ENCODE measurements at places on chromosomes 6 and 20.

GRCh38 chr6:16466800-16467553, 228.6 kb downstream of the GMPR start:
- DNase-seq = no peak

- DNase-seq = no peak
Measured at GRCh38 chr6:150087336-150087735, 18.4 kb upstream of the ULBP3 start.

DNA sequence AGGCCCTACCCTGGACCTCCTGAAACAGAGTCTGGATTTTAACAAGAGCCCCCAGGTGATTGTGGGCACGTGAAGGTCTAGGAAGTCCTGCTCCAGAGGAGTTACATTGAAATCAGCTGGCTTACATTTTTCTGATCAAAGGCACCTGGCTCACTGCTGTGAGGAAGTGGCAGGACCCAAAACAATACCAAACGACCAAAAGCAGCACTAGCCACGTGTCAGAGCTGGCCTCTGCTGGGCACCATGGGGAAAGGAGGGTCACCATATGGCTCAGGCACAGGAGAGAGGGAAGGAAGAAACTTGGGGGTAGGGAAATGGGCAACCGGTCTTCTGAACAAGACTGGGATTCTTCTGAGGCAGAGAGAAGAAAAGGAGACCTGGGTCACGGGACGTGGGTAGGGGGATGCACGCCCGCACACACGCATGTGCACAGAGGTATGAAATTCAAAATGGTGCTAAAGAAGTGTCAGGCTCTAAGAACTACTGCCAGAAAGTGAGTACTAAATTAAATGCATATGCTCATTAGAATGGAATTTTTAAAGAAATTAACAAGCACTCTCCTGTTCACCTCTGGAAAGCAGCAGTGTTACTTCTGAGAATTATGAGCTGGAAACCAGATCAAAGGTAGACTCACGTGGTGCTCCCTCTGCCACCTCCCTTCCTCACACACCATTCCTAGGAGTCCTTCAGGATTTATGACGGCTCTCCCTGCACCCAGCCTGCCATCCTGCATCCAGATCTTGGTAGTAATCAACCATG, 113.6 kb downstream of the TRERF1 start:
- DNase-seq = peak; percentile 18

GRCh38 chr6:24255676-24256075, 102.2 kb downstream of the DCDC2 start:
- DNase-seq = no peak

DNA sequence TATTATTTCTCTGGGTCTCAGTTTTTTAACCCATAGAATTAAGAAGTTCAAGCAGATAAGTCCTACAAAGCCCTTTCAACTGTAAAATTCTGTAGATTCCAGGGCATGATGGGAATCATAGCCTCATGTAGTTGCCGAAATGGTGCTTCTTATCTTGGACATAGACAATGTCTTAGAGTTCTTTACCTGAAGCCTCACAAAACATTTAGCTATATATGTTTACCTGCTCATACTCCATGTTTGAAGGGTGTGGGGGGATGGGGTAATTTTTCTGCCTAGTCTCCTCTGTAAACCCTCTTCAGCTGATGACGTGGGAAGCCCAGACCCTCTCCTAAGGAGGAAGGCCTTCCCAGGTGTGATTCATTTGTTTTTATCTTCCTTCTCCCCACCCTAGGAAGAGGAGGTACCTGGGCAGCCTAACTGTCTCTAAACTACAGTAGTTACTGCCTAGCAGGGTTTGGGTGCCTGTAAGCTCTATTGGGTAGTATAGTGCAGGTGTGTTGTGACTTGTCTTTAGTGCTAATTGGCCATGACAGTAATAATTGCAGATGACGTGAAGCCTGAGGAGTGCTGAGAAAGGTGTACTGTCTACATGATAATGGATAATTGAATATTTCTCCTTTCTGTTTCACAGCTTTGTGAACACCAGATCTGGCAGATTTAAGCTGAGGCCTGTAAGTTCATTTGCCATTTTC, 230.8 kb downstream of the TFAP2B start:
- DNase-seq = no peak

GRCh38 chr20:44095831-44096230, 91.2 kb downstream of the JPH2 start:
- no peak for DNase-seq

- peak; percentile 67 for DNase-seq
Measured at GRCh38 chr20:34522969-34523871, 7.0 kb downstream of the DYNLRB1 start.

DNA sequence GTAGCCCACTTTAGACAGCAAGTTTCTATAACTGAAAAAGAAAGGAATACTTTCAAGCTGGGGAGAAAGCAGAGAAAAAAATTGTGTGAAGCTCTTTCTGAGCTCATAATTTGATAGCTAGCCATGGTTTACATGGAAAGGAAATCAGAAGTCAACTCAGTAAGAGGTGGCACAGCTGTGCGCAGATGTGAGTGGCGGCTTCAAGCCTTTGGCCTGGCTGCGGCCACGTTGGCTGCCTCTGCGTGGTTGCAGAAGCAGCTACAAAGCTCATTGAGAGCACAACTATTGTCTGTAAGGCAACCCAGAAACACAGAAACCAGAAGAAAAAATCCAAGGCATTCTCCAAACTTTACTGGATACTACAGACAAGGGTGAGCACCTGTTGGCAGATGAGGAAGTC, 136.9 kb downstream of the SASH1 start:
- no peak for DNase-seq

DNA sequence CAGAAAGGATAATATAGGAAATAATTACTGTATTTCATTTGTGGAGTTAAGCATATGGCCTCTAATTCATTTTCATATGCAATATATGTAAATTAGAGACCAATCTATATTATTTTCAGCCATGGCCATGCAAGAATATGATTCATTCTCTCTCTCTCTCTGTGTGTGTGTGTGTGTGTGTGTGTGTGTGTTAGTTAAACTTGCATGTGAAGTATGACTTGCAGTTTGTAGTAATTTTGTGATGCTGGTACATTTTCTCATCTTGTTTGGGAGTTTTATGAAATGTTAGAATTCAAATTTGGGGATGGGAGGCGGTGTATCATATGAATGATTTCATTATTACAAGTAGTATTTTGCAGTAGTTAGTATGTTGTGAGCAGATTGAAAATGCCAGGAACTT, 74.8 kb downstream of the JARID2 start:
- DNase-seq = no peak

DNA sequence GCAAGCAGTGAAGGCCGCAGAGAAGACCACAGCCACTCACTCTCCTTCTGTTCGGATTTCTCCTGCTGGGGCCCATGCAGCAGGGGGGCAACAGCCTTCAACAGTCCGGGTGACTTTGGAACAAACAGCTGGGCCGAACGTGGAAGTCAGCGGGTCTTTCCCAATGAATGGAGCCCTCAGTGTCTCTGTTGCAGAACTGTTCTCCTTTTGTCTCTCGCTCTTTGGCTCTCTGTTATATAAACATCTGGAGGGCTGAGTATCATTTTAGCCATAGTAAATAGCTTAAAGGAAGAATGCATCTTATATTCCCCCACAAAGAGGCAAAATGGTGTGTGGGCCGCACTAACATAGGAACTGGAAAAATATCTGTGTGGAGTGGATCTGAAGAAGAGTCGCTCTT, 136.7 kb upstream of the RALGAPA2 start:
- DNase-seq = no peak

- no peak for DNase-seq
Measured at GRCh38 chr6:339480-339879, 47.2 kb downstream of the DUSP22 start.

GRCh38 chr6:16288163-16288562, 49.8 kb downstream of the GMPR start:
- no peak for DNase-seq

GRCh38 chr6:48973491-48973890, 489.6 kb downstream of the MMUT start:
- no peak for DNase-seq

DNA sequence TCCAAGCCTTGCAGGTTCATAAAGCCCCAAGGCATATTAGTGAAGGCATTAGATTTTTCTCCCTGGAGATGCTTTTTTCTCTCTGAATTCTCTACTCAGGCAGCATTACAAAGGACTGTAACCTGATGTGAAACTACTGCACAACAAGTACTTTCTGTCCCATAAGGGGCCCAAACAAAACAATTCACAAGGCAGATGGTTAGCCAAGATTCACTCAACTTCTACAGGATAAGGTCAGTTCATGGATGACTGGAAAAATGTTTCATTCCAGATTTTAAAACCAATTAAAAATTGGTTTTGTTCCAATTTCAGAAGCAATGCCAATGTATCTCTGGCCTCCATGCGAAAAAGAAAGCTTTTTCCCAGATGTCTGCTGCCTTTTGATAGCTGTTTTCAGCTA, 181.8 kb downstream of the KHDC1L start:
- no peak for DNase-seq

DNA sequence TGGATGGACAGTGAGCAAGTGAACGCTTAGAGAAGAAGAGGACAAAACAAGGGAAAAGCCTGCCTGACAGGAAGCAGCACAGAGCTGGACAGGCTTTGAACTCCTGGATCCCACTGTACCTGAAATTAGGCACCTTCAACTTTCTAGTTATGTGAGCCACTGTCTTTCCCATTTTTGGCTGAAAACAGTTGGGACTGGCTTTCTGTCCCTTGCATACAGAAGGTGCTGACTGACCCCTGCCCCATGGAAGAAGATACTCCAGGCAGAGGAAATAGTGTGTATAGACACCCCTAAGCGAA, 122.8 kb downstream of the CEBPB start:
- DNase-seq = no peak

DNA sequence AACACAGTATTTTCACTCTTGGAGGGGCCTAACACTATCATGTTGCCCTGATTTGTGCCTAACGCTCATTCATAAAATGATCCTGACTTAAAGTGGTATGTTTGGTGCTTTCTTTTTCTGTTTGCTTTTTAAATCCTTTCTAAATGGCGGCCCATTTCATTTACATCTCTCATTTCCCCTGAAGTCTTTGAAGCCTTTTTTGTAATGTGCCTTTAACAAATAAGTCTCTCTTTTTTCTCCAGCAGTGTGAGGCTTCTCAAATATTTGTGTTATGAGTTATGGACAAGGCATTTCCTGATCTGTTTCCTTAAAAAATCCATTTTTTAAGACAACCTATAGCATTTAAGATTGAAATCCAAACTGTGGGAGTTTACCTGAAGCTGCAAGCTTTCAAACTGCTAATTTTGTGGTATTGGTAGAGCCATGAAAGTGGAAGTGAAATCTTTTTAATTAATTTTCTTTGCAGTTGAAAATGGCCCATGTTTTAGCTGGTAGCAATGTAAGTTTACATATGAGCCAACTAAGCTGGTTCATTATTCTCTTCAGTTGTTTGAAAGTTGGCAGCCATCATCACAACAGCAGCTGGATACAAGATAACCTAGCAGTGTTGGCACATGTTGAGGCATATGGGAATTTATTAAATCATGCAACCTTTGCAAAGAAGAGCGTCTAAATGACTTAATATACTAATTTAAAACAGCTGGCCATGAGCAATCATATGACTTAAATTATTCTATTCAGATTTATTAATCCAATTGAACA, 469.7 kb downstream of the CDKAL1 start:
- no peak for DNase-seq

DNA sequence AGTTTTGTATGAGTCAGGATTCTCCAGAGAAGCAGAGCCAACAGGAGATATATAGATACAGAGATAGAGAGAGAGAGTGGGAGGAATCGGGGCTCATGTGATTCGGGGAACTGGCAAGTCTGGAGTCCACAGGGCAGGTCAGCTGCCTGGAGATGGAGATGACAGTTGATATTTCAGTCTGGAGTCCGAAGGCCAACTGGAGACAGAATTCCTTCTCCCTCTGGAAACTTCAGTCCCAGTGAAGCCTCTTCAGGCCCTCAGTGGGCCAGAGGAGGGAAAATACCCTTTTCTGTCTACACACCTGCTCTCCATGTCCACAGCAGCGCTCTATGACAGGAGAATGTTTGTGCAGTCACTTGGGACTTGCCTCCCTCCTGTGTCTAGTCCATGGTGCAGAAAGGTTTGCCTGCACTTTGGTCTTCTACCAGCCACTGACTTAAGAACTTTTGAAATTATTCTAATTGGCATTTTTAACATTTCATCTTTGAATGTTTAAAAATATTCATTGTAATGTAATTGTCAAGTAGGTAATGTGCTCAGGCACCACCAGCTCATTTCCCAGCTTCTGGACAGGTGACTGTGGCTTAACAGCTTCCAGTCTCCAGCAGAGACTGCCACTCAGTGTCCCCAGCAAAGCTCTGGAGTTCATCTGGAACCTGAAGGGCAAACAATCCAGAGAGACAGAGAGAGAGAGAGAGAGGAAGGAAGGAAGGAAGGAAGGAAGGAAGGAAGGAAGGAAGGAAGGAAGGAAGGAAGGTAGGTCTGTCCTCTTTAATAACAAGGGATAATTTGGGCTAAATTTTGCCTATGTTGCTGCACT, 43.8 kb upstream of the AFDN start:
- DNase-seq = peak; percentile 81

GRCh38 chr20:37392441-37393195, 46.7 kb downstream of the SRC start:
- no peak for DNase-seq

DNA sequence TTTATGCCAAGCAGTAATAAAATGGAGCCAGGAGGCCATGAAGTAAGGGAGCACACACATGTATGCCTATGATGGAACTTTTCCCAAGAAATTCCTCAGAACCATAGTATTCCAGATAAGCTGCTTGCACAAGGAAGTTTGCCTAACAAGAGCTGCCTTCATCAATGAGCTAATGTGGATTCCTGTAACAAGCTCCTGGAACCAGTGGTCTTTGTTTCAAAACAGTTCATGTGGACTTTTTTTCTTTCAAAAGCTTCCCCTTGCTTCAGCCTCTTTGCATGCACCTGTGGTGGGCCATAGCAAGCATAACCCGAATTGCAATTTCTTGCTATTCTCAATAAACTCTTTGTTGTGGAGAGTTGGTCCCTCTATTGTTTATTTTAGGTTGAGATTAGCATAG, 359.6 kb downstream of the UTRN start:
- DNase-seq = no peak

GRCh38 chr6:107357031-107357430, 102.3 kb downstream of the PDSS2 start:
- DNase-seq = no peak

DNA sequence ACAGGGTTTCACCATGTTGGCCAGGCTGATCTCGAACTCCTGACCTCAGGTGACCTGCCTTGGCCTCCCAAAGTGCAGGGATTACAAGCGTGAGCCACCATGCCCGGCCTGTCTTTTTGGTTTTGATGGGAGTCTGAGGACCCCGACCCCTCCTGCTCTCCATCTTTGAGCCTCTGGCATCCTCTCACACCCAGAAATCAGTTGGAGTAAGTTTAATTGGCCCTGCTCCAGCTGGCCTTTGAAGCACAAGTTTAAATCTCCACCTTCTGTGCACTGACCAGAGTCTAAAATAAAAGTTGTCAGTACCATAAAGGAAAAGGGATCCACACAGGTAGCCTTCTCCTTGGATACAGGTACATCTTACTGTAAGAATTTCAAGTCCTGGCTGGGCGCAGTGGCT, 15.9 kb upstream of the C20orf144 start:
- DNase-seq = no peak

- no peak for DNase-seq
Measured at GRCh38 chr6:81564470-81565068, 187.9 kb downstream of the TENT5A start.

All from small intestine (tissue), 16 donors.